ENCODE measurements at places on chromosomes 7 and 10.

GRCh38 chr7:98278408-98278807 lies 3.1 kb upstream of the BRI3 start:
- DNase-seq, result no peak

DNA sequence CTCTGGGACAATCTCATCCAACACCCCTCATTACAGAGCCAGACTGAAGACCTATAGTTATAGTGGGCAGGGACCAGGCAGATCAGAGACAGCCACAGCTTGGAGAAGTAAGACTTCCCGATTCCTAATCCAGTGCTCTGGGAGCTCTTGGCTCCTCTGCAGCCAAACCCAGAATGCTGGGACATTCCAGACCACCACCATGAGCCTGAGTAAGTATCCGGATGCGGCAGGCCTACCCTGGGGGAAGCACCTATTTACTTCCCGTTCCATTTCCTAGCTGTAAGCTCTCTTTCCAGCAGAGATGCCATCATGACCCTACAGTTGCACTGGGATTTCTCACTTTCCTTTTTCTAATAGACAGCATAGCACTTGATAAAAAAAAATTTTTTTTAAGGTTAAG lies 16.4 kb downstream of the HIP1 start:
- no peak for DNase-seq

- peak; percentile 62 for DNase-seq
Observed at GRCh38 chr10:88236121-88236743, 346.9 kb downstream of the RNLS start.

GRCh38 chr7:140048138-140048537 lies 14.6 kb downstream of the PARP12 start:
- no peak for DNase-seq

DNA sequence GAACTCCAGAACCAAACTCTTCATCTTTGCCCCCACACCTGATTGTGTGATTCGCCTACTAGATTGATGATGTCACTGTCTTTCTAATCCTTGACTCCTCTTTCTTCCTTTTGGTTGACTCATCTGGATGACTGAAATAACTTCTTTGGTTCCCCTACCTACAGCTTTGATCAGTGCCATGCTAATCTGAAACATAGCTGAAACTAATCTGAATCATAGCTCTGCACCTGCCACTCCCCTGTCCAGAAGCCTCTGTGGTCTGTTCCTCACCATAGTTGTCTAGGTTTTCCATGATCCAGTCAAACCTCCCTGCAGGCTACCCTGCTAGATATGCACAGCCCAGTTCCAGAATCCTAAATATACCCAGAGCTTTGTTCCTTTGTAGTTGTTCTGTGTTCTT lies 51.9 kb downstream of the ZNF365 start:
- DNase-seq, result no peak
